ENCODE measurements at places on chromosomes 6 and 20.

GRCh38 chr6:130138909-130139242 lies 83.9 kb downstream of the SAMD3 start:
- no peak for DNase-seq

GRCh38 chr6:75794351-75794846 lies 45.4 kb downstream of the MYO6 start:
- DNase-seq = no peak

DNA sequence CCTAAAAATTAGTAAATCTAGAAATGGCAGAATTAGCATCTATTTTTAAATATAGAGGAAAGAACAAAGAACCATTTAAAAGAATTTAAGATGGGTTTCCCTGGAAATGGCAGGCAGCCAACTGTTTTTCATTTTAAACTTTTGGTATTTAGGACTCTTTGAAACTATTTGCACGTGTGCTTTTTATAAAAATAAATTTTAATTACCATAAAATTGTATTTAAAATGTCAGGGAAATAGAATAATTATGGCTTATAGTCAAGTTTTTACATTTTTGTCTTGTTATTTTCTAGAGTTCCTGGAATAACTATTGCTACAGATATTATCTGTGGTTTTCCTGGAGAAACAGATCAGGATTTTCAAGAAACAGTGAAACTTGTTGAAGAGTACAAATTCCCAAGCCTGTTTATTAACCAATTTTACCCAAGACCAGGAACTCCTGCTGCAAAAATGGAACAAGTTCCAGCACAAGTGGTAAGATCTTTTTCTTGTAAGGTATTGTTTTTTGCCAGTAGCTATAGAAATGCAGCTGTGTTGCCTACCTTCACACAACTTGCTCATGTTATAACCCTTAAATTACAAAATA lies 528.7 kb upstream of the SOX4 start:
- no peak for DNase-seq

- no peak for DNase-seq
These were observed 124.1 kb downstream of the PREX1 start for GRCh38 chr20:48703511-48704219.

- DNase-seq = no peak
These were observed 37.1 kb upstream of the KCNK5 start for GRCh38 chr6:39266375-39266774.

DNA sequence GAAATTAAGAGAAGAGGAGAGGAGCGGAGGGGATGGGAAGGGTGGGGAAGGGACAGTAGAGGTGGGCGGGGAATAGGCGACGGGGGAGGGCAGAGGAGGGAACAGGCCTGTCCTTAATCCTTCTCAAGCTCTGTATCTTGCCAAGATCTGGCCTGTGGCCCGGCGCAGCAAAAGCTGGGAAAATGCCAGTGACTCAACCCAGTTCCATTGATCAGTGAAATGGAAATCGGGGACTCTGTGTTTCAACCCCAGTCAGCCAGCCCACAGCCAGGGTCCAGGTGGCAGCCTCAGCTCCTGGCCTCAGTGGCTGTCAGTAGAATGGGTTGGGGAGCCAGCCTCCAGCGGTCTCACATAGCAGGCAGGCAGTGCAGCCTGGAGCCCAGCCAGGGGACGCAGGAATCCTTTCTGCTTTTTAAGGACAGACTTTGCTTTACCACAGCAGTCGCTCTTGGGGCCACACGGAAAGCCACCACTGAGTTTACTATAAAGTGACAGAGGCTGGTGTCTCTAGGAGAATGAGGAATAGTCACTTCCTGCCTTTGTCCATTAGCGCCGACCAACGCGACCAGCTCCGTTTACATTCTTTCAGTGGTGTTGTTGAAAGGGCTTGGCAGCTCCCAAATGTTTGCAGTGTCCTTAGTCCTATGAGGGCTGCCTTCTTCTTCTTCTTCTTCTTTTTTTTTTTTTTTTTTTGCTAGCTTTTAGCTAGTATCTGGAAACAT lies 128.0 kb downstream of the RIN2 start:
- no peak for DNase-seq

GRCh38 chr20:60648556-60648955 lies 603.5 kb upstream of the CDH4 start:
- DNase-seq = no peak

Data from AG09319 (cell line).